Stimulated activated CD8-positive, alpha-beta memory T cell treated with anti-CD3 and anti-CD28 coated beads, Interleukin-2, amount 100 ng/mL, for 1 hour (primary cell): ENCODE measurements at places on chromosomes 1 and 21.

GRCh38 chr1:172112576-172112975, 271.3 kb downstream of the DNM3 start:
- DNase-seq: no peak

- DNase-seq: no peak
Measured at GRCh38 chr1:44531785-44532566, 126.9 kb downstream of the RNF220 start.

GRCh38 chr1:192601567-192601966, 26.0 kb downstream of the RGS1 start:
- no peak for DNase-seq

- DNase-seq: no peak
Measured at GRCh38 chr1:166738140-166738539, 101.1 kb upstream of the POGK start.

DNA sequence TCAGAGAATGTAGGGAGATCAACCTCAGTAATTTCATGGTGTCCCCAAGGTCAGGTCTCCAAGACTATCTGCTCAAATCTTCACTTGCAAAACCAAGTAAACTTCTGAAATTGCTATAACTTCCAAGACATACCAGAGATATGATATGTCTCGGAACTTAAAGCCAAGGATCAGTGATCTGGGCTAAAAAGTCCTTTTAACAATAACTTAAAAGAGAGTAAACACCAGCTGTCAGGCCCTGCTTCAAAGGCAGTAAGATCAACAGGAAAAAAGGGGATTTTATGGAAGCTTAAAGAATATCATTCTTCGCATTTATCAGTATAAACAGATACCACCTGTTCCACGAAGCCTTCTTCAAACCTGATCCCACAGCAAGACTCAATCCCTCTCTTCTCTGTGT, 13.7 kb downstream of the UBR4 start:
- no peak for DNase-seq

DNA sequence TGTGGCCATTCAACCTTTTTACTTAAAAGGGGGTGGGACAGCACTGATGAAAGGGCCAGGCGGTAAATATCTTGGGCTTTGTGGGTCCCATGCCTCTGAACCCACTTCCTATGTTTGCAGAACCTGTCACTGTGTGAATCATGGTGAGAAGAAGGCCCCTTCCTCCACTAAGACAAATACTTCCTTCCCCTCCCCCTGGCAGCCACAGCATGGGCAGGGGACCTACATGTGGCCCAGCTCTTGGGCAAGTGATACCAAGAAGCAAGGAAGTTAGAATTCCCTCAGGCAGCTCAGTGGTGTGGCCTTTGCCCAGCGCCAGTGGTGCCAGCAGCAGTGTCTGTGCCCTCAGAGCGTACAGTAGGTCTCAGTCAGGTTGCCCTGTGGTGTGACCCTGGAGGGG, 168.6 kb downstream of the TRIM33 start:
- peak; percentile 13 for DNase-seq

DNA sequence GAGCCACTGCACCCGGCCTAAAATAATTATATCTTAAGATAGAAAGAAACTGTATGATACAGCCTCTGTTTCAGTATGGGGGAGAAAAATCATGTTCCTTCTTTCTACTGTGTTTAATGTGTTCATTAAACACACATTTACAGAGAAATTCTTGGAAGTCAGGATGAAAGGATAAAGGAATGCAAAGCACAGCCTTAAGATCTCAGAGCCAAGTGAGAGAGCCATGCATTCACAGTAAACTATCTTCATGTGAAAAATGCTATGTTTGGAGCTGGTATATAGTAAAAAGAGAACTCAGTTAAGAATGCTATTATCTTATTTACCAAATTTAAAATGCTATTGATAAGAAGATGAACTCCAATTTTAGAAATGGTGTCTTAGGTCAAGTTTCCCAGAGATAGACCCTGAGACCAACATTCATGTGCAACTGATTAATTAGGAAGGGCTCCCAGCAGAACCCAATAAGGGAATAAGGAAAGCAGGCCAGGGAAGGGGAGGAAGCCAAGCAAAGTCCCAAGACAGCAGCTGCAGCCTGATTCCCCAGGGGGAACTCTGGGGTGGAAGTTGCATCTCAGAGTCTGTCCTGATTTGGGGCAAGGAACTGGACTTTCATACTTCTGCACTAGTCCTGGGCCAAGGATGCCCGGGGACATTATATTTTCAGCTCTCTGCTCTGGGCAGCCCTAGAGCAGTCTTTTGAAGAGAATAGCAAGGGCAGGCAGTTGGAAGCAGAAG, 130.0 kb upstream of the ZNF648 start:
- DNase-seq: no peak

GRCh38 chr1:8625491-8625890, 191.9 kb downstream of the RERE start:
- DNase-seq: no peak

- no peak for DNase-seq
Measured at GRCh38 chr1:230456478-230456877, 30.3 kb upstream of the PGBD5 start.

DNA sequence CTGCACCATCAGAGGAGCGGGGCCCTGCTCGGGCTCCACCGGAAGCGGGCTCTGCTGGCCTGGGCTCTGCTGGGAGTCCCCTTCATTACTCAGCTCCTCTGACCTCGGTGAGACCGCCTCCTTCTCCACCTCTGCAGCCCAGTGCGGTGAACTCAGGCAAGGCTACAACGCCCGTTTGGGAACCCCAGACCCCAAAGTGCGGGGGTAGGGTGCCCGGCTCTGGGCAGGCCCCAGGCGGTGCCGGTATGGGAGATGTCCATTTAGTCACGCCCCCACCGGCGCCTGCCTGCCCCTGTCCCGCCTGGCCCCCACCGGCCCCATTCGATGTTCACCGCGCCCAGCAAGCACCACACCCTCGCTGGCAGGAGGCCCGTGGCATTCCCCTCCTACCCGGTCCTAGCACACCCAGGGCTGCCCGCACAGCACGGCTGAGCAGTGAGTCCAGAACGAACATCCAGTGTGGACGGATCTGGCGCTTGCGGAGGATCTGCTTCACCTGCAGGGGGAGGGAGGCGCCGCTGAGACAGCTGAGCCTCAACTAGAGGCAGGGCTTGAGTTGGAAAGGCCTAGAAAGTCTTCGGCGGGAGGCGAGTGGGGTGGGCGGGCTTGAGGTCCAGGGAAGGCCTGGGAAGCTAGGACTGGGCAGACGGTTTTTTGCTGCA, 10.0 kb downstream of the MAP3K6 start:
- no peak for DNase-seq

- no peak for DNase-seq
Measured at GRCh38 chr1:100581096-100581705, 43.3 kb downstream of the GPR88 start.

DNA sequence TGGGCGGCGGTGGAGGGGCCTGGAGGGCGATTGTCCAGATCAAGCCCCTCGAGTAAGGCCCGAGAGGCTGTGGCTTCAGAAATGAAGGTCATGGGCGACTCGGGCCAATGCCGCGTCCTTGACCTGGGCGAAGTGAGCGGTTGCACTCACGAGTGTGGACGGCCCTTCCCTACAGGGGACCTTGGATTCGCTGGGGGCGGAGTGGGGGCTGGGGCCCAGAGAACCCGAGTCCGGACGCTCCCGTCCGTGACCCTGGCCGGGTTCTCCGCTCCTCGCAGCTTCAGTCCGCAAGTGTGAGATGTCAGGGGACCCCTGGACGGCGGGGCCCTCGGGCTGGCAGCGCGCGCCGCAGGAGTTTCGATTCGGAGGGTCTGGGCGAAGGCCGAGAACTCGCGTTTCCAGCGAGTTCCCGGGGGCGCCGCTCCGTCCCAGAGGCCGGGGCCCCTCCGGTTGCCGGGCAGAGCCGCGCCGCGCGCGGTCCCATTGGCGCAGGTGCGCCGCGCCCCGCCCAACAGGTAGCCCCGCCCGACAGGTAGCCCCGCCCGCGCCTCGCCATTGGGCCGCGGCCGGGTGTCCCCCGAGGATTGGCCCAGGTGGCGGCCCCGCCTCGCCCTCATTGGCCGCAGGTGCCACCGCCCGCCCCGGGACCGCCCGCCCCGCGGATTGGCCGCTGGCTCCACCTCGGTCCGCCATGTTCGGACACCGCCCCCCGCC, at the start of gene PRKCZ:
Gene PRKCZ, plus strand, starts transcription at position 694 of the 714 bp plus-strand sequence. CDS start 220 bp downstream, outside the sequence.
- peak; percentile 85 for DNase-seq

GRCh38 chr1:147434921-147435320, 106.4 kb upstream of the BCL9 start:
- no peak for DNase-seq

GRCh38 chr1:3515774-3516480, 61.5 kb downstream of the ARHGEF16 start:
- no peak for DNase-seq

- no peak for DNase-seq
Measured at GRCh38 chr21:34266351-34266750, 97.5 kb upstream of the KCNE2 start.
